ENCODE measurements at places on chromosomes 6 and 20.

DNA sequence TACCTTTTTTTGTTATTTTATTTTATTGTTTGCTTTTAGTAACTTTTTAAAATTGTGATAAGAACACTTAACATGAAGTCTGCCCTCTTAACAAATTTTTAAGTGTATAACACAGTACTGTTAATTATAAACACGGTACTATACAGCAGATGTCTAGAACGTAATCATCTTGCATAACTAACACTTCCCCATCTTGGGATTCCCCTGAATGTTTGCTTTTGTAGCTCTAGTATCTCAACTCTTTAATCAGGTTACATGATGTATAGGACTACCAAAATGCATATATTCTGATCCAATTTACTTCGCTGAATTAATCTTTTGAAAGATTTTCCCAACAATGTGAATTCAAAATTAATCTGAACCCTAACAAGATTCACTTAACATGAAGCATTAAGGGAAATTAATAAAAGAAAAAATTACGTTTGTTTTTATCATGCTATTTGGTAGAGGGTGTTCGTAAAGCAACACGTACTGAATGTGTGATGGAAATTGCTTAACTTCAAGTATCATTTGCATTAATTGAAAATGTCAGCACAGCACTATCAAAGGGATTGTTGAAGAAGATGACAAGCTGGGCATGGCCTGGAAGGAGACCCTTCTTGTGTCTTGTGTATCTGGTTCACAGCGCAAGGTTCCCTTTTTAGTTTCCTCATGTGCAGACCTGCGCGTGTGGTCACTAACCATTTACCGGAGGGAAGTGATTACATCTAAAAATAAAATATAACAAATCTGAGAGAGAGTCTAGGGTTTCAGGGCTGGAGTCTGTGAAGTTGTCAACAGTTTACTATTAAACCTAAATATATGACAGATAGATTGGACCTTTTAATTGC, 15.2 kb downstream of the COL19A1 start:
- DNase-seq: no peak

DNA sequence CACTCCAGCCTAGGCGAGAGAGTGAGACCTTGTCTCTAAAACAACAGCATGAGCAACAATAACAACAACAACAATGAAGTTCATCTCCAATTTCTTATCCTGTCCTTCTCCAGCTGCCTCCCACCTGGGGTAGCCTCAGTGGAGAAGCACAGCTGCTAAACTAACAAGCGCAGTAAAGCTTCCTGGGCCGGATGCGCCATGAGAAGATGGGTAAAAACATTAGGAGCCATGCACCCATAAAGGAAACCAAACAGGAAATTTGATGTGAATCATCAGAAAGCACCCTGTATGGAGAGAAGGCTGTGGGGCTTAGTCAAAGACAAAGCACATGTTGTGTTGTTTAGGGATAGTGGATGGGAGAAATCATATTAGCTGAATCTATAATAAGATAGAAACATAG, 61.1 kb upstream of the CCN6 start:
- peak; percentile 52 for DNase-seq

- no peak for DNase-seq
These were observed 8.9 kb downstream of the PTPRK start for GRCh38 chr6:128511506-128511905.

- DNase-seq: no peak
These were observed 76.5 kb downstream of the NRN1 start for GRCh38 chr6:5930143-5930770.
